NCI-H510A (cell line): ENCODE measurements at places on chromosomes 6 and 20.

DNA sequence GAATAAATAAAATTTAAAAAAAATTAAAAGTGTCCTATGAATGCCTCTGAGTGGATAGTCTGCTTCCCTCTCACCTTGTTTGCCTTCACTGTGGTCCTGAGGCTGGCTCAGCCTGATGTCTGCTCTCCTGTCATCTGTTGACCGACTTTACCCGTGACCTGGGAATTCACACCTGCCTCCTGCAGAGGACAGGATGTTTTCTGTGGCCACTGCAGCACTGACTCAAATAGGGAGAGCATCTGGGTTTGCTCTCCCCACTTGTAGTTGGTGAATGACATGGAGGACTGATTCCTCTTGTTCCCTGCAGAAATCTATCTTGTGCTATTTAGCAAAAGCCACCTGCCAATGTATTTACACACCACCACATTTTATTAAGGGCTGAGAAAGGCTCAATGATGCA, 52.4 kb upstream of the ERVFRD-1 start:
- DNase-seq = no peak

DNA sequence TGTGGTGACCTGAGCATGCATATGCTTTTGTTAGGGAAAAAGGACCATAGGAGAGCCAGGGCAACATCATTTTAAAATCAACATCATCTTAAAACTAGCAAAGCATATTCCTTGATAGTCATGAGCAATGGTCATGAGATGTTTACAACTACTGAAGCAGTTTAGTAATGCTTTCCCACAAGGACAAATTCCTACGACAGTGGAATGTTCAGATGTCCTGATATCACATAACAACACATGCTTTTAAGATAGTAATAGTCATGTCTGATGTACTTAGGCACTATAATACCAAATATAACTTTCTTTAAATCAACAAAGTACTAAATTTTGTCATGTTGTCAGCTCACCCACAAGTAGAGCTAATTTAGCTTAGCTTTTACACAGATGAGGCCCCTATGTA, 370.3 kb downstream of the HTR1B start:
- DNase-seq = no peak

GRCh38 chr6:169589293-169589692, 112.5 kb downstream of the WDR27 start:
- DNase-seq = no peak

- DNase-seq = no peak
Observed at GRCh38 chr6:130282234-130282995, 59.7 kb upstream of the SAMD3 start.

DNA sequence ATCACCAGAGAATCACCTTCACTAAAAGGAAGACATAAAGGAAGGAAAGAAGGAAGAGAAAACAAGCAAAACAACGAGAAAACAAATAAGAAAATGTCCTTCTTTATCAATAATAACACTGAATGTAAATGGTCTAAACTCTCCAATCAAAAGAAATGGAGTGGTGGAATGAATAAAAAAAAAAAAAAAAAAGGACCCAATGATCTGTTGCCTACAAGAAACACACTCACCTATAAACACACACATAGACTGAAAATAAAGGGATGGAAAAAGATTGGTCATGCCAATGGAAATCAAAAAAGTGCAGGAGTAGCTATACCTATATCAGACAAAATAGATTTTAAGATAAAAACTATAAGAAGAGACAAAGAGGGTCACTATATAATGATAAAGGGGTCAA, 30.2 kb upstream of the HLA-E start:
- no peak for DNase-seq

GRCh38 chr20:51128198-51128597, 105.3 kb upstream of the KCNG1 start:
- DNase-seq = no peak

GRCh38 chr6:143973097-143973966, 34.7 kb downstream of the PLAGL1 start:
- no peak for DNase-seq

DNA sequence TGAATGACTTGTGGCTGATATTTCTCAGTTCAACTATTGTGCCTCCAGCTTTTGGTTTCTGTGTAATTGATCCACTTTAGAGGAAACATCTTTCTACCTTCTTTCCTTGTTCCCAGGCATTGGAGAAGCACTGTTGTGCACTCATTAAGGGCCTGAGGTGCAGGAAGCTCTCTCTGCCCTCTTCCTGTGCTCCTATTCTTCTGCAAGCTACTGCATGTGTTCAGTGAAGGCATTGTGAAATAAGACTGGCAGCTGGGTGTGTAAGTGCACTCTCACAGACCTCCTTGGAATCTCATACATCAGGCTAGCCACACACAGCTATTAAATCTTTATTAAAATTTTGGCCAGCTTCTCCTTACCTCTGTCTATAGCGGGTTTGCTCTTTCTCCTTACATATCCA, 177.8 kb downstream of the OGFRL1 start:
- DNase-seq = no peak

DNA sequence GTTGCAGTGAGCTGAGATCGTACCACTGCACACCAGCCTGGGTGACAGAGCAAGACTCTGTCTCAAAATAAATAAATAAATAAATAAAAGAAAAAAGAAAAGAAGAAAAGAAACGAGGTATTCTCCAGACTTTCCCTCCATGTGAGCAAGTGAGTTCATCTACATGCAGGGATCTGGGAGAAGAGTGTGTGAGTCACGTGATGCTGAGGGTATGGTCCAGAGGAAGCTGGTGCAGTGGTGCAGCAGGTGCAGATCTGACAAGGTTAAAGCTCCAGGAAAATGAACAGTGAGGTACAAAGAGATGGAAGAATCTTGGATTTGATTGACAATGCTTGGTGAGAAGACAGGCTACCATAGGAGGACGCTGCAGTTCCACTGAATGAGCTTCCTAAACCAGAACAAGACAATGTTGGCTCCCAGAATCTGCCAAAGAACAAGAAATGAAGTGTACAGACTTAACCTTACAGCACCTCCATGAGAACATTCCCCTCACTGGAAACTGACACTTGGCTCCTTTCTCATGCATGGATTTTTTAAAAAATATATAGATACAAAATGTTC, 79.5 kb upstream of the BTBD3 start:
- no peak for DNase-seq

- DNase-seq = no peak
Observed at GRCh38 chr6:77620278-77620882, 32.5 kb upstream of the MEI4 start.

DNA sequence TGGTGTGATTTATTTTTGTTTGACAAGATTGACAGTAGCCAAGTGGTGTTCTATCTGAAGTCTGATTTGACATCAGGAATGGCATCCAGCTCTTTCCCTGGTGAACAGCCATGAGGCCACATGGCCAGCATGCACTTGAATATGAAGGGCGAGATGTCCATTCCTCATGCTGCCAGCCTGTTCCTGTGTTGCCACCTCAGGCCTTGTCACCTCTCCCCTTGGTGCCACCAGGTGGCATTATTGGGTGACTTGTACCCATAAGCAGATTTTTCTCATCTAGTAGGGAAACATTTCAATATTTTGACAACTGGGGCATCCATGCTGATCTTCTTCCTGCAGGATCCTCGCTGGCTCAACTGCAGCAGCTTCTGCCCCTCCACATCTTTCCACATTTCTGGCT, 199.1 kb downstream of the ERMARD start:
- DNase-seq = no peak

DNA sequence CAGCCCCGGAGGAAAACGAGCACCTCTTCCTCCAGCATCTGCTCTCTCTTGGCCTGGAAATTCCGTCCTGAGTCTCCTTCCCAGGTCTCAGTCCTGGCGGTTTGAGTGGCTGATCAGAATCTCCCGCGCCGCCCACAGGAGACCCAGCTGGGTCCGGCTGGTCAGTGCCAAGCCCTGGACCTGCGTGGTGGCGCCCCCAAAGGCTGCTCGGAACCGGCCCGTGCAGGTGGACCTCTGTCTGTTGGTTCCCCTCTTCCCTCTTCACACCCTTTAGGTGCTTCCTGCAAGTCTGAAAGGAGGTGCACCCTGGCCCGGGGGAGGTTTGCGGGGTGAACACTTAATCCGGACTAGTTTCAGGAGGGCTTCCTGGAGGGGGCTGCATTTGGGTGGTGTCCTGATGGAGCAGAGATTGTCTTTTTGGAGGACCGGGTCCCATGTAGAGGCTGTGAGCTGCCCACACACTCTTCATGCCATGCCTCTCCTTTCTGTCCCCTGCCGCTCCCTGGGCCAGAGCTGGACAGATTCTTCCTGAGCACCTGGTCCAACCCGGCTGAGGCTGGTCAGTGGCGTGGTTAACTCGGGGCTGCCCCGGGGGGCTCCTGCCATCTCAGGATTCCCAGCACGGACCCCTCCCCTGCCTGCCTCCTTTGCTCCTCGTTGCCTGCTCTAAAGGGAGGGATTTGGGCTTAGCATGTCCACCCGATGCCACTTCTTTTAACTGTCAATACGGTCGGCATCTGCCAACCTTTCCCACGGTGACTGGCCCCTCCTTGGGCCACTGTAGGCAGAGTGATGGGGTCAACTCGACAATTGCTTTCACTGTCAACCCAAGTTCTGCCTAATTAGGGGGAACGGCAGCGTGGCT, 16.5 kb upstream of the BHLHE23 start:
- DNase-seq = no peak

DNA sequence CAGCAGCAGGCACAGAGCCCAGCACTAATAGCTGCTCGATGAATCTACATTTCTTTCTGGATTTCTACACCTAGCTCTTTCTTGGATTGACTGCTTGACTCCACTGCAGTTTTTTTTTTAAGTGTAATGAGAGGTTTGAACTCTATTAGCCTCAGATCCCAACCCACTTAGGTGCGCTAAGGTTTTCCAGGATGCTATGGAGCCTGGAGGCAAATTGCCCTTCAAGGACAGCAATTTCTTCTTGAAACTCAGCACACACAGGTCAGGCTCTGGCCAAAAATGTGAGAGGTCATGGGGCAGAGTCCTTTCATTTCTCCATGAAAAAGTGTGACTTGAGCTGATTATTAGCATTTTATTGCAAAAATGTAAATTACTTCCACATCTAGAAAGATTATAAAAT, 52.3 kb upstream of the TIAM2 start:
- no peak for DNase-seq

DNA sequence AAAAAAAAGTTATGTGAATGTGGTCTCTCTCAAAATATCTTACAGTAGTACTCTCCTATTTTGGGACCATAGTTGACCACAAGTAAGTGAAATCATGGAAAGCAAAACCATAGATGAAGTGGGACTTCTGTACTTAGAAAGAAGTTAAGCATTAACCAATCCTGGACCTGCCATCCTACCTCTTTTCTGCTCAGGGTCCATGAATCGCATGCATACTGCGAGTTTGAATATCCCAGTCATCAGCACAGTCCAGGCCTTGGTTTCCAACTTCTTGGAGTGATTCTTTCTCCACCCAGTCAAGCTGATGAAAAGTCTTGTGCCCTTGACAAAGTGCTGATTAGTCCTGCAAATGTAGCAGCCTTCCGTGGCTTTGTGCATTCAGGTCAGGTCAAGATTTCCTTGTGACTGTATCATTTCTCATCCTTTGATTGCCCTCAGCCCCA, 46.0 kb downstream of the RNF217 start:
- DNase-seq = no peak

DNA sequence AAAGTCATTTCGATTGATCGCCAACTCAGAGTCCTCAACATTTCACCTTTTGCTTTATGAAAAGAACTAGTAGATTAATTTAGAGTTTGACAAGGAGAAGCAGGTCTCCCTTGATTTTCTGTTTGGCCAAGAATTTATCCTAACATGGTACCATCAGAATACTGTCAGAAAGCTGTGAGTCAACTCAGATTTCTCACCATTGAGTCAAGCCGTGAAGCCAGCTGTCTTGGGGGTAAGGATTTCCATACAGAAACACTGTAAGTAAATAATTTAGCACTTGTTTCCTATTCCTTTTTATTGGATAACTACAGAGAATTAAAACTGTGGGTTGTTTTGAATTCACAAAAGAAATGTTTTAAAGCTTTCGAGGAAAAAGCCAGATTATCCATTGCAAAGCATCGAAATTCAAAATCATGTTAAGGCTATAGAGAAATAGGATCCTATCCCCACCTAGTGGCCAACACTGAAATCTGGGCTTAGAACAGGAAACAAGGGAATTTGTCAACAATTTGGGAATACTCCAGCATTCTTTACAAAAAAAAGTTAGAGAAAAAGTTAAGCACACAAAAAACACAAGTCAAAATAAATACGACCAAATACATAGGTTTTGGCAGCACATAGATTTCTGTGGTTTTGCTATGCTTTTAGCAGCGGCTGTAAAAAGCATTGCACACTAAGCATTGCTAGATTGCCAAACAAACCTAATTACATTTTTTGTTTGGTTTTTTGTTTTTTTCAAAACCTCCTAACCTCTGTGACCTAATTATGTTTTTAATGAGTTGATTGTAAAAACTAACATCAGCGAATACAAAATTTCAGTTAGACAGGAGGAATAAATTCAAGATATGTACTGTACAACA, 44.2 kb downstream of the COL11A2 start:
- no peak for DNase-seq

- DNase-seq = no peak
Observed at GRCh38 chr6:10140136-10140535, 274.7 kb downstream of the TFAP2A start.

DNA sequence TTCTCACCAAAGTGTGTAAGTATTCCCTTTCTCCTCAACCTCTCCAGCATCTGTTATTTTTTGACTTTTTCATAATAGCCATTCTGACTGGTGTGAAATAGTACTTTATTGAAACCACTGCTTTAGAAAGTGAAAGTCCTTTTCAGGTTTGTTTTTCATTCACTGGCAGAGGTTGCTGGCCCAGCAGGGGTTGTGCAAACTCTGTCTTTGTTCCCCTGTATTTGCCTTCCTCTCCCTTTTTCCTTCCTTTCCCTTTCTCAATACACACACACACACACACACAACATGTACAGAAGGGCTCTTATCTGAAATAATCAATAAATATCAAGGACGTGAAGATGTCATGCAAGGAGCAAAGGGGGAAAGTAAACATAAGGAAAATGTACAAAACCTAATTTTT, 99.8 kb downstream of the LY86 start:
- DNase-seq = no peak

- no peak for DNase-seq
Observed at GRCh38 chr6:46390153-46390876, 100.9 kb downstream of the RCAN2 start.

- DNase-seq = no peak
Observed at GRCh38 chr6:15993716-15994228, 135.1 kb upstream of the MYLIP start.

DNA sequence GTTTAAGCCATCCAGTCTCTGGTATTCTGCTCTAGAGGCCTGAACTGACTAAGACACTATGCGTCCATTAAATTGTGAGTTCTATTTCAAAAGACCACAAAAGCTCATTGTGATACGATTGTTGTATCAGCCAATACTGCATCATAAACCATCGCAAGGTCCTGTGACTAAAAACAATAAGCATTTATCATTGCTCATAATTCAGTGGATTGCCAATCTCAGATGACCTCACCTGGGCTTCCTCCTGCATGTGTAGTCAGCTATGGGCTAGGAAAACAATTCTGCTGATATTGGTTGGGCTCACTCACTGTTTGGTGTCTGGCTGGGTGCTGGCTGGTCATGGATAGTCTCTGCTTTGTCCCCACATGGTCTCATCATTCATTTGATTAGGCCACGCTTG, 592.7 kb upstream of the BTBD3 start:
- no peak for DNase-seq
